Fibroblast of mammary gland (primary cell): ENCODE measurements at places on chromosomes 3 and 15.

DNA sequence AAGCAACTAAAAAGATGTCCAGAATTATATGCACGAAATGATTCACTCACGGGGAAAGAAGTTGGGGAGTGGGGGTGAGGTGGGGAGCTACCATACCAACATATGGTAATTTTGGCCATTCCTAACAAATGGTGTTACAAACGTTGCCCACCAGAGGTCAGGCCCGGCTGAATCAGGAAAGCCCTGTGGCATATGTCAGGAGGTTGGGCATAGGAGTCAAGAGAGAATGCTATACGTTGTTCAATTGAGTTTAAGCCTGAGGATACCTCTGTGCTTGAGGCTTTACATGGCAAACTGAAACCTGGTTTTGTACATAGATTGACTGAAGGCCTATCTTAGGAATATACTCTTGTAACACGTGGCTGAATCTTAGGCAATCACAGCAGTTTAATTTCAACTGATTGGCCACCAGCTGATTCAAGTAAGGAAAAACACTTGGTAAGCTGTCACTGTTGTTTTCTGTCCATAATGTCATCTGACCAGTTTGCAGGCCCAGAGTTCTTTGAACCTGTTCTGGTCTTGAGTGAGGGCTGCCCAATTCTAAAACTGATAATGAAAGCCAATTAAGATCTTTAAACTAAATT lies 23.4 kb upstream of the SLC2A2 start:
- peak; percentile 66 for DNase-seq

DNA sequence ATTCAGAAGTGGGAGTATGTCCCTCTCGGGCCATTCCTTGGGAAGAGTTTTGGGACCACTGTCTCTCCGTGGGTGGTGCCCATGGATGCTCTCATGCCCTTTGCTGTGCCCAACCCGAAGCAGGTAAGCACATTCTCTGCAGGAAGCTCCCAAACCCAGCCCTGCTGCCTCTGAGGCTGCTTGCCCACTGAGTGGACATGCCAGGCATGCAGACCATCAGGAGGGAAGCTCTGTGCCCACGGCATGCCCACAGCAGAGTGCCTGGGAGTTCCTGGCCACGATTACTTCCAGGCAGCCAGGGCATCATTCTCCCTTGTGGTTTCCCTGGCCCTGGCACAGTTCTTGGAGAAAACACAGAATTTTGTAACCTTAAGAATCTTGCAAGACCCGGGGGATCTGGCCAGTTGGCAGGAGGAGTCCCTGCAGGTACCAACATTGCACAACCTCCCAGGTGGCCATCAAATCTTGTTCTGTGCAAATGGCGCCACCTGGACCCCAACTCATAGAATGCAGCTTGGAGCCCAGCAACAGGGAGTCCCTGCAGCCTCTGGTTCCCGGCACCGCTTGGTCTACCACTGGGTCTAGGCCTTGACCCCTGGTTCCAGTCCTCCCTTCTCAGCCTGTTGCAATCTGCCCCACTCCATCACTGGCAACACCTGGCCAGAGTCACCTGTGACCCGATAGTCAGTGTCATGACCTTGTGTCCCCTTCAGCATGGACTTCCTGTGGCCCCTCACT lies 20.4 kb downstream of the FAH start:
- DNase-seq: peak; percentile 61

- no peak for DNase-seq
These were observed 451.1 kb upstream of the ATP11B start for GRCh38 chr3:182342252-182342651.

DNA sequence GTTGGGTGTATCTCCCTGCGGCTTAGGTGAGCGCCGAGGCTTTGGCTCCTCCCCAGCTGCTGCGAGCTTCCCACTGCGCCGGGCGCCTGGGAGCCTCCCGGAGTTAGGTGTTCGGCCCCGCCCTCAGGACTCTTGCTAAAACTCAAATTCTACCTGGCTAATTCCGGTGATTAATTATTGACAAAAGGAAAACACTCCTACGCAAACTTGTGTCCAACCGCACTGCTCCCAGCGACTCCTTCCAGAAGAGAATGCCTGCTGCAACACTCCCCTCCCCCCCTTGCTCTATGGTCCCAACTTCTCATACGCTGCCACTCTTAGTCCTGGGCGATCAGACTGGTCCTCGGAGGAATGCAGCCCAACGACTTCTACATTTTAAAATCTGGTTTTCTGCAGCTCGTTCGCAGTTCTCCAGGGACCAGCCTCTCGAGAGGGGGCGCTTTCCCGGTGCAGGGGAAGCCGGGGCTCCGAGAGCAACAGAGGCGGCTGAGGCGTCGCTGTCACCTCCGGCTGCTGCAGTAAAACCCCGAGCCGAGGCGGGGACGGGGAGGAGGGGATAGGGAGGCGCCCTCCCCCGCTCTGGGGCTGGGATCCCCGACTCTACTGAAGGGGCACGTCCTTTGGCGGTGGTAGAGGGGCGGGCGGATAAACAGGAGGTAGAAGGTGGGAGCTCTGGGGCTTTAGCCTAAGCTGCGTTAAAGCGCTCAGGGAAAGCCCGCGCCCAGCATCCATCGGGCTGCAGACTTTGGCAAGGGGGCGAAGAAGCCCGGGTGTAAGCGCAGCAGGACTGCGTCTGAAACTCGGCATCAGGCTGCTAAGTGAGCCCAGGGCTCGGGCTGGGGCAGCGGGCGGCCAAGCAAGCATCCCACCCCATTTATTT lies at the start of gene SPTSSB:
SPTSSB (minus strand) TSS at position 77 of the 880 bp plus-strand sequence. CDS start 25,194 bp downstream, outside the sequence.
- DNase-seq: no peak

DNA sequence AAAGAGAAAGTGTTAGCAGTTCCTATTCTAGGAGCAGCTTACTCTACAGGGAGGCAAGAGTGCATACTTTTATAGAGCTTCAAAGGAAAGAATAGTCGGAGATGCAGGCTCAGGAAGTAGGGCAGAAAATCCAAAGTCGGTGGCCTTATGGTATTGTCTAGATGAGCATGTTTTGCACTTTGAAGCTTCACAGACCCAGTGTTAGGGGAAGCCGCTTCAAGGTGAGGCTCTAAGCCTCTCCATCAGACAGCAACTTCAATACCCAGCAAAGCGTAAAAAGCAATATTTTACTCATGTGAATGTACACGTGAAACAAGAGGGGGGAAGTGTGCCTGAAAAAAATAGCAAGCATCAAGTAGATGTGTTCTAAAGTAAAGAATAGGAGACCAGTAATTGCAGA lies 125.6 kb upstream of the RASGRP1 start:
- no peak for DNase-seq

DNA sequence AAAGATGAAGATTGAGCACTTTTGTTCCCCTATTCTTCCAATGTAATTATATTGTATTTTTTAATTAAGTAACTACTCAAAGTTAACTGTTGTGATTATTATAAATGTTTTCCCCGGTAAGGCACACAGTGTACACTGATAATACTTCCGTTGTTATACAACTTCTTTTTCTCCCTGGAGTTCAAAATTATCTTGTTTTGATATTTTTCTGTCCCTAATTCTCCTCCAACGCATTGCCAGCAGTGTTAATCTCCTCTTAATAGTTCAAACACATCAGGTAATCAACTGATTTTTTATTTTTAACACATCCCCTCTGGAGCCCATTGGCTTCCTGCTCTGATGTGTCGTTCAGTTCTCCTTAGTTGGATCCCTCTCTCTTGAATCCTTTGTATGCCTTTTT lies 32.3 kb upstream of the MFSD1 start:
- DNase-seq: no peak

GRCh38 chr15:68818066-68818768 lies 2.5 kb downstream of the ANP32A start:
- DNase-seq: peak; percentile 56

GRCh38 chr15:72341361-72341760 lies 21.4 kb upstream of the CELF6 start:
- no peak for DNase-seq

- DNase-seq: no peak
These were observed 55.0 kb upstream of the ZNF280D start for GRCh38 chr15:56788359-56788758.

DNA sequence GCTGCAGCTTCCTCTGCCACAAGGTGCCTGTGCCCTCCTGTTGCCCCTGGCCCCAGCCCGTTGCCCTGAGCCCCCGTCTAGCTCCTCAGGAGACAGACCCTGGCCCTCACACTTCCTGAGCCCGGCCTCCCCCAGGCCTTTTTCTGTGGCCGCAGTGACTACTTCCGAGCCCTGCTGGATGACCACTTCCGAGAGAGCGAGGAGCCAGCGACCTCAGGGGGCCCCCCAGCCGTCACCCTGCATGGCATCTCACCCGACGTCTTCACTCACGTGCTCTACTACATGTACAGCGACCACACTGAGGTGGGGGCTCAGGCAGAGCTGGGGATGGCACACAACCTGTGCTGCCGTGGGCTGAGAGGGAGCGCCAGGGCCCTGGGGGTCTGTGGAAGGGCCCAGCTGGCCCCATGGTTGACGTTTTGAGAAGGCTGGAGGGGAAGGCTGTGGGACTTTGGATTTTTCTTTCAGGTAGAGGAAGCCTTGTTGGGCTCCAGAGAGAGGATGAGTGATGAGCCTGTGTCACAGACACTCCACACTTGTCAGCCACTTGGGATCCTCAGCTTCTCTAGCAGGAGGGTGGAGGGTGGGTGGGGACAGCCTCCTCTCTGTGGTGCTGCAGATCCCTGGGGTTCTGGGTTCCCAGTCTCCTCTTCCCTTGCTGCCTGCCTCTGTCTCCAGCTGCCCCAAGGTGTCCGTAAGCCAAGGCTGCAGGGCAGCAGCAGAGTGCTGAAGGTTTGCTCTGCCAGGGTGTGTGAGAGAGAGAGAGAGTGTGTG lies 5.0 kb downstream of the ABTB1 start:
- DNase-seq: no peak

DNA sequence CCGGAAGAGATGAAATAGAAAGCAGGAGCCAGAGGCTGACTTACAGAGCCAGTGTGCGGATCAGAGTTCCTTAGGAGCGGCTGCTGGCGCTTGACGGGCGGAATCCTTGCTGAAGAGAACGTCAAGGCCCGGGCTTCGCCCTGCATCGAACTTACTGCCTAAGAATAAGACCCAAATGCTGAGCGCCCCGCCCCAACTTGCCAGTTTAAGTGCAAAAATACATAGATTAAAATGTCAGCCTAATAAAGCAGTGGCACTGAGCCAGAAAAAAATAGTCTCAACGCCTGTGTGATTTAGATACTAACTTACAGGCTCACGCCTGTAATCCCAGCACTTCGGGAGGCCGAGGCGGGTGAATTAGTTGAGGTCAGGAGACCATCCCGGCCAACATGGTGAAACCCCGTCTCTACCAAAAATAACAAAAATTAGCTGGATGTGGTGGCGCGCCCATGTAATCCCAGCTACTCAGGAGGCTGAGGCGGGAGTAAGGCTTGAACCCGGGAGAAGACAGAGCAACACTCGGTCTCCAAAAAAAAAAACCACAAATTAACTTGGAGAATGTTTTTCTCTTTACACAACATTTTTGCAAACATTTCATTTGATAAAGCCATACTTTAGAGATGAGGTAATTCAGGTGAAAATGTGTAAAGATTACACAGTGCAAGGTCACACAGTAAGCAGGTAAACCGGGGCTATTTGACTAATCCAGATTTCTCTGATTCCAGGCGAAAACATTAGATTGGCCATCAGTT lies 1.2 kb upstream of the UBP1 start:
- no peak for DNase-seq

GRCh38 chr3:50121072-50122032 lies 32.6 kb downstream of the RBM5 start:
- DNase-seq: peak; percentile 76

GRCh38 chr3:196012481-196012880 lies 69.4 kb downstream of the TFRC start:
- peak; percentile 2 for DNase-seq

DNA sequence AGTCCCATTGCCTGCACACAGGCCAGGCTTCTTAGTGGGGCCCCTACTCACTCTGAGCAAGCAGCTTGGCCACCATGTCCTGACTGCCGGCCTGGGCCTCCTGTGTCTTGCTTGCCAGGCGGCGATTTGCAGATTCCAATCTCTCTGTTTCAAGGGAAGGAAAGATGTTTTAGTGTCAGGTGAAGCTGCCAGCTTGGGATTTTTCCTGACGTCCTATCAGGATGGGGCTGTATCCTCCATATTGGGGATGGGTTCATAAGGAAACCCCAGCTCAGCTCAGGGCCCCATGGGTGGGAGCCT lies 8.5 kb downstream of the AMOTL2 start:
- no peak for DNase-seq

DNA sequence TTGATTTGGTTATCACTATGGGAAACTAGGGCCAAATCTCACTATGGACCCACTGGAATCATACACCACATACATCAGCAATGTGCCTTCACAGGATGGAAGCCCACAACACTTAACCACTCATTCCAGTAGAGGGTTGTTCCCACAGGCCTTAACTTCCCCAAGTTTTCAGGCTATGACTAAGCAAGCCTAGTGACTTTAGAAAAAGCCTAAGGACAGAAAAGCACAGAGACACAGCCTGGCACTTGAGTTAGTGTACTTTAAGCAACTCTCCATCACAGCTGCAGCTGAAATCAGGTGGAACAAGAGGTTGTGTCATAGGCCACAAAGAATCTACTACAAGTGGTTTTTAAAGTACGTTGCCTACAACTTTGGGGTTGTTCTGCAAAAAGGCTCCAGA lies 128.7 kb downstream of the LRRN1 start:
- no peak for DNase-seq

- DNase-seq: no peak
These were observed 49.6 kb downstream of the SPSB4 start for GRCh38 chr3:141100531-141101320.

DNA sequence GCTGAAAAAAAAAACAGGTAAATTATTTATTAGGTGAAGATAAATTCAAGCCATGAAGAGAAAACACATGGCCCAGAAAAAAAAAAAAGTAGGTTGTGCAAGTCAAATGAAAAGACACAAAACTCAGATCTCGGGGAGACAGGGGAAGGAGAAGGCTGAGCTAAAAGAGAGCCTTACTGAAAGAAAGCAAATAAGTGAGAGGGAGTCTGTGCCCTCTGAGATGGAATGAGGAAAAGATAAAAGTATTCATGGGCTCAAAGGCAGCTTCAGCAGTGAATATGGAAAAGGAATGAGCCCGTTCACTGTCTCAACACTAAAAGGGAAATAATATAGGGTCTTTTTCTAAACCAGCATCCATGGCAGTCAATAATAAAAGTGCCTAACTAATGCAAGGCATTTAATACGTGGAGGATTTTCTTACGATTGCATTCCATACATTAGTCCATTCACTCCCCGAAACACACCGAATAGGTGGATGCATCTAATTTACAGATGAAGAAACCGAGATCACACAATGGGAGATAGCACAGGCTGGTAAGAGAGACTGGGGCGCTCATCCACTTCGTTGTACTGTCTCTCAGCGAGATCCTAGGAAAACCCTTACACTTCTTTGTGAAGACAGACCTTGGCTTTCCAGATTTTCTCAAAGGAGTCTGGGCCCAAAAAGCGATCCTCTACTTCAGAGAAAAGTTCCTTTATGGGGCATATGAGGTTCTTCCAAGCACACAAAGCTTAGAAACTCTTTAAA lies 1.1 kb downstream of the TFDP2 start:
- no peak for DNase-seq

- peak; percentile 52 for DNase-seq
These were observed 96.6 kb upstream of the FLNB start for GRCh38 chr3:57911593-57911992.
